Foreskin keratinocyte (primary cell): ENCODE measurements at places on chromosomes 1 and 21. TPM values are rescaled to one million over a fixed set of nuclear protein-coding genes. Genes with fewer than 3 reads are reported as not detected.

Gene CD1E
- polyA plus RNA-seq: not detected in 2 replicates

DNA sequence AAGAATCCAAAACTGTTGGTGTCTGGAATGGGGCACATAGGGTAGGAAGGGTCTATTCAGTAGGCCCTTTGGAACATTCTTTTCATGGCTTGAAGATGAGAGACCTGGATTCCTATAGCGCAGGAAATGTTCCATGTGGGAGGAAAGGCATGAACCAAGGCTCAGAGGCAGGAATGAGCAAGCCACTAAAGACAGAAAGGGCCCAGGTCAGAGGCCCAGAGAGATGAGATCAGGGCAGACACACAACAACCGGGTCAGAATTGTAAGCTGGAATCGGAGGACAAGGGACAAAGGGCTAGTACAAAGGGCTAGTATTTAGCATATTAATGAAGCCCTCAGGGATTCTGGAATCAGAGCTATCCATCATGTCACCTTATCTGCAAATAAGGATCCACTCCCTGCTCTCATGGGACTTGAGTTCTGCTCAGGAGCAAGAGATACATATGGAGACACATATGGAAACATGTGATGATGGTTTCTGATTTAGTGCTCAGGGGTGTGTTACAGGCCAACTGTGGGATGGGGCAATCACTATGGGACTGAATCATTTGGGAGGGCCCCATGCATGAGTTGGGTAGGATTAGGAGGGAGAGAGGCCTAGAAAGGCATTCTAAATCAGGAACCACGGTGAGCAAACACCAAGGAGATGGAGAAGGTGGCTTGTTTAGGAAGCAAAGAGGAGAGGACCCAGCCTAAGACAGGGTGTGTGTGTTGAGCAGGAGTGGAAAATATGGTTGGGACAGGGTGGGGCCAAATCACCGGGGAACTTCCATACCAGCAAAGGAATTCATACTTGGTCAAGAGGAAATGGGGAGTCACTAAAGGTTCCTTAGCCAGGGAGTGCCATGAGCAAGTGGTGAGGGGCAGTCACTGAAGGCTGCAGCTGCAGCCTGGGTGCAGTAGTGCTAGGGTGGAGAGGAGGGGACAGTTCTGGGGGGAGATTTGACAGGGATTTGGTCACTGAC, 8.6 kb downstream of the NECTIN4 start:
- DNase-seq: peak; percentile 59

- peak; percentile 91 for DNase-seq
Observed at GRCh38 chr1:20507564-20508410, at the start of gene MUL1. Gene MUL1, minus strand, starts transcription at chr1:20508151. Its CDS starts 127 bp downstream, at chr1:20508024.

Gene RCSD1
- polyA plus RNA-seq: 0.02 and 0.03 TPM in 2 replicates

Gene LCE3D
- polyA plus RNA-seq: 7.3 and 9.3 TPM in 2 replicates
